ENCODE measurements at places on chromosomes 13 and 19.

DNA sequence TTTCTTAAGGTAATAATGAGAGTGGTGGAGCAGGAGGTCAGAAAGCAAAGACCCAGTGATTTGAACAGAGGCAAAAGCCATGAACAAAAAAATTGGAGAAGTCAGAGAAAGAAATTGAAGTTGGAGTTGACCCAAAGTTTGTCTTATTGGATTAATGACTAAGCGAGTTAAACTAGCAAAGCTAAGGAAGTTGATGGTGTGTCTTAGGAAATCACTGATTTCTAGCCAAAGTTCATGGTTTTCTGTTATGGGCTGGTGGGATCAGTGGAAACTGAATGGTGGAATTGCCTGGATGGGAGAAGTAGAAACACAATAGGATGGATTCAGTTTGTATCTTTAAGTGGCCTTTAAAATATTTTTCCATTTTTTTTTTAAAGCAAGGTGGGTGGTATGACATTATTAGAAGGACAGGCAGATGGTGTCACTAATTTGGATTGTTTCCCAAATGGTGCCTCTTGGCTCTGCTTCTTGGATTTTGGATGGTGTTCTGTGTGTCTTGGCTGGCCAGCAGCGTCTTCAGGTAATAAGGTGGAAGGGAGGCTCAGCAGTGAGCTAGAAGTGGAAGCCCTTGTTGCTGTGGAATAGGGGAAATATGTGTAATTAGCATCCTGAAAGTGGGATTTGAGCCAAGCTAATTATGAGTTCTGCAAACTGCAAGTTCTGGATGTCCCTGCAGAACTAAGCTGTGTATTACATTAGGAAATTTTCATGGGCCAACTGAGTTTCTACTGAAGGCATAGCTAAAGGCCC lies 302.9 kb downstream of the LMO7 start:
- no peak for DNase-seq

- no peak for DNase-seq
These were observed 37.5 kb upstream of the TM9SF2 start for GRCh38 chr13:99463646-99464397.

DNA sequence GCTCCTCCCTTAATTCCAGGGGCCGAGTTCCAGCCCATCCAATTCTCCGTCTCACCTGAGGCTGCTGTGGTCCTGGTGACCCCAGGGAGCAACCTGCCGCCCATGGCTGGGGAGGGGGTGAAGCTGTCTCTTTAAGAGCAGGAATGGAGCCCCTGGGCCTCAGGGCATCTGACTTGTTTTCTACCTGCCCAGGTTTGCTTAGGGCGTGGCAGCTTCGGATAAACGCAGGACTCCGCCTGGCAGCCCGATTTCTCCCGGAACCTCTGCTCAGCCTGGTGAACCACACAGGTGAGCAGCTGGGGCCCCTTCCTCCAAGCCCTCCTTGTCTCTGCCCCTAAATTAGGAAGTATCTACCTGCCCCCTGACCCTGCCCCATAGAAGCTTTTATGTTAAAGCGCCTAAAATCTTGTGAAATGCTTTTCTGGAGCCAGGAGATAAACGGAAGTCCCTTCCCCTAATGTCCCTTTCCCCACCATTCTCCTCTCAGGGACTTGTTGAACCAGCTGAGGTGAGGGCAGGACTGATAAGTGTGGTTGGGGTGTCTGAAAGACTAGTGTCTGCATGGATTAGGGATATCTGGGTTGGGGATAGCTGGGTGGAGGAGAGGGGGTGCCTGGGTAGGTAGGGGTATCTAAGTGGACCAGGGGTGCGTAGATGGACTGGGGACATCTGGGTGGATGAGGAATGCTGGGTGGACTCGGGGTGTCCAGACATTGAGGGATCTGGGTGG lies 614 bp downstream of the FXYD3 start:
- no peak for DNase-seq

DNA sequence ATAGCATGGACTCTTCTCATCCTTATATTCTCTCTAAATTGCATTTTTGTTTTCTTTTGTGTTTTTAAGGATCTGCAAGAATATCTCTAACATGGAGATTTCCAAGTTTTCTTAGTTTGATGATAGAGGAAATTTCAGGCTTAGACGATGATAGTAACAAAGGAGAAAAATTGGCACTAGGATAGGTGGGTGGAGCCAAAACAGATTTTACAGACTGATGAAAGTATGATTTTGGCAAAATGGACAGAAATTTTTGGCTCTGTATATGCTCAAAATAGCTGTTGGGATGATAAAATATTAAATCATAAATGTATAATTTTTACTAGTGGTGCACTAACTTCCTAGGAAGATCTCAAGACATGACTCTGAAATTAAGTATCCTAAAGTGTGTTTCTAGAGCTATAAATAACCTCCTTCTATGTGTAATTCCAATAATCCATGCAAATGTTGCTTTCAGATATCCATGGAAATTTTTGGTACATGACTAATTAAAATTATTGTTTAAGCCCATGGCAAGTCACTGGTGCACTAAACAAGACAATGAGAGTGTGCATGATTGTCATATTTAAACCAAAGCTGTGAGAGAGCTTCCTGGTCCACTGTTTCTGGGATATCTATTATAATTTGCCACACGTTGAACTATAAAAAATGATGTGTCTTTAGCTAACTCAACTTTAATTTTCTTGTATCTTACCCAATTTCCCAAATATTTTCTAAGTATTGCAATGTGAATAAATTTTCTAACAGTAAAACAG lies 55.8 kb upstream of the NBEA start:
- no peak for DNase-seq

- DNase-seq: no peak
These were observed 551.6 kb downstream of the MYO16 start for GRCh38 chr13:109180905-109181425.

GRCh38 chr19:4058693-4059452 lies 7.8 kb downstream of the ZBTB7A start:
- DNase-seq: no peak

- no peak for DNase-seq
These were observed 29.6 kb downstream of the GJA3 start for GRCh38 chr13:20131057-20131832.

- no peak for DNase-seq
These were observed 64.8 kb upstream of the ZNF85 start for GRCh38 chr19:20858218-20858617.

DNA sequence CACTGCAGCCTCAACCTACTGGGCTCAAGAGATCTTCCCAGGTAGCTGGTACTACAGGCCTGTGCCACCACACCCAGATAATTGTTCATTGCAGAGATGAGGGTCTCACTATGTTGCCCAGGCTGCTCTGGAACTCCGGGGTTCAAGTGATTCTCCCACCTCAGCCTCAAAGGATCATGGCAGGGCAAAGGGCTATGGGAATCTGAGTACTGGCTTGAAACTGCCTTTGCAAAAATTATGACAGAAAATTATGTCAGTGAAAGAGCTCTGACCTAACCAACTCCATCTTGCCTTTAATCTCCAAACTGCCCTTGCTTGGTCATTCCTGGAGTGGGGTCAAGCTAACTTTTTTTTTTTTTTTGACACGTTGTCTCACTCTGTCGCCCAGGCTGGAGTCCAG lies 1.3 kb upstream of the DNASE2 start:
- no peak for DNase-seq

DNA sequence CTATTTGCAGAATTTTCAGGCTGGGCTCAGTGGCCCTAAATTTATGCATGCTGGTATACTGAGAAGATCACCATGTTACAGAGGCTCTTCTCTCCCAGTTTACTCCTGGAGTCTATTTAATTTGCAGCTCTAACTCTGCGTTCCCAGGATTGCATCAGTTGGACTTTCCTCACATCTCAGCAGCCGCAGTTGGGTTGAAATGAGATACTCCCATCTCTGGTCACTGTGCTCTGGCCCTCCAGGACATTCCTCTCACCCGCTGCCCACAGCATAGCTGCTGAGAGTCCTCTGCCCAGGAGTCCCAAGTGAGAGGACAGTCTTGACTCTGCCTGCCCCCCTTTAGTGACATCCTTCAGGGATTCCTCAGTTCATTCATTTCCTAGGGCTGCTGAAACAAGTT lies 150.9 kb downstream of the LACC1 start:
- no peak for DNase-seq

DNA sequence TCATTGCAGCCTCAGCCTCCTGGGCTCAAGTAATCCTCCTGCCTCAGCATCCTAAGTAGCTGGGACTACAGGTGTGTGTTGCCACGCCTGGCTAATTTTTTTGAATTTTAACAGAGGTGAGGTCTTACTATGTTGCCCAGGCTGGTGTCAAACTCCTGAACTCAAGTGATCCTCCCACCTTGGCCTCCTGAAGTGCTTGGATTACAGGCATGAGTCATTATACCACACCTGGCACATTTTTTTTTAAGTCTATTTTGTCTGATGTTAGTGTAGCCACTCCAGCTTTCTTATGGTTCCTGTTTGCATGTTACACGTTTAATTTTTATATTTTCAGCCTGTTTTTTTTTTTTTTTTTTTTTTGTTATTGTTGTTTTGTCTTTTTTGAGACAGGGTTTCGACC lies 24.8 kb downstream of the KDM4B start:
- no peak for DNase-seq

DNA sequence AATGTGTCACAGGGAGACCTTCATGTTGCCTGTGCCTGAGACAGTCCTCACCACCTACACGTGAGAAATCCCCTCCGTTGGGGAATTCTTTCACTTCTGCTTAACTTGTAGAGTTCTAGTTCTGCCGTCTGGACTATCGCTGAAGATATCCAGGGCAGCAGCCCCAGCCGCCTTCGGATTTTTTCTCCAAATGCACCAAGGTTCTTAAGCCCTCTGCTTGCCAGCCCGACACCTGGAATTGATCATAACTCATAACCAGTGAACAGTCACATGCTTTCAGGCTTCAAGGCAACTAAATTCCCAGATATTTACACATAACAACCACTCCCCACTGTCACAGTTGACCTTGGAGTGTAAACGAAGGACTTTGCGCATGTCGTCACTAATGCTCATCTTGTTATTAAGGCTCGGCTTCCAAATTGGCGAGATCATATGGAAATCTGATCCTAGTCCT lies 114.4 kb downstream of the RAB20 start:
- DNase-seq: no peak

GRCh38 chr13:43304945-43305344 lies 281.6 kb downstream of the DNAJC15 start:
- no peak for DNase-seq

DNA sequence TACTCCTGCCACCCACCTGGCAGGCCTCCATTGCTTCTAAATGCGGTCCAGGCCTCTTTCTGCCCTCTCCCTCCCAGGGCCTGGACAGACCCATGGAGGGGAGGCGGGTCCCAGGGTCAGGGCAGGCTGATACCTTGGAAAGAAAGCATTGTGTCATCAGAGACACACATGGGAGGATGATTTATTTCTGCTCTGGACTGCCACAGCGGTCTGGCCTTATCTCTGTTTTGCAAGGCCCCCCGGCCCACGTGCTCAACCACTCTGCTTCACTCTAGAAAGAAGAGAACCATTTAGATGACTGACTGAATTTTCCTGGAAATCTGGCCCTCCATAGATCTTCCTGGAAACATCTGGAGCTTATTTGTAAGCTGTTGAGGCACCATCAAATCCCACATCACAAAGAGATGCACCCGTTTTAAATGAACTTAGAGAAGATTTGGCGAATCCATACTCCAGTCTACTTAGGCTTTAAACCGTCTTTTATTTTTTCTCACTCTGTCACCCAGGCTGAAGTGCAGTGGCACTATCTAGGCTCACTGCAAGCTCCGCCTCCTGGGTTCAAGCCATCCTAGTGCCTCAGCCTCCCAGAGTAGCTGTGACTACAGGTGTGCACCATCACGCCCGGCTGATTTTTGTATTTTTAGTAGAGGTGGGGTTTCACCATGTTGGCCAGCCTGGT lies 48.3 kb upstream of the URI1 start:
- no peak for DNase-seq

DNA sequence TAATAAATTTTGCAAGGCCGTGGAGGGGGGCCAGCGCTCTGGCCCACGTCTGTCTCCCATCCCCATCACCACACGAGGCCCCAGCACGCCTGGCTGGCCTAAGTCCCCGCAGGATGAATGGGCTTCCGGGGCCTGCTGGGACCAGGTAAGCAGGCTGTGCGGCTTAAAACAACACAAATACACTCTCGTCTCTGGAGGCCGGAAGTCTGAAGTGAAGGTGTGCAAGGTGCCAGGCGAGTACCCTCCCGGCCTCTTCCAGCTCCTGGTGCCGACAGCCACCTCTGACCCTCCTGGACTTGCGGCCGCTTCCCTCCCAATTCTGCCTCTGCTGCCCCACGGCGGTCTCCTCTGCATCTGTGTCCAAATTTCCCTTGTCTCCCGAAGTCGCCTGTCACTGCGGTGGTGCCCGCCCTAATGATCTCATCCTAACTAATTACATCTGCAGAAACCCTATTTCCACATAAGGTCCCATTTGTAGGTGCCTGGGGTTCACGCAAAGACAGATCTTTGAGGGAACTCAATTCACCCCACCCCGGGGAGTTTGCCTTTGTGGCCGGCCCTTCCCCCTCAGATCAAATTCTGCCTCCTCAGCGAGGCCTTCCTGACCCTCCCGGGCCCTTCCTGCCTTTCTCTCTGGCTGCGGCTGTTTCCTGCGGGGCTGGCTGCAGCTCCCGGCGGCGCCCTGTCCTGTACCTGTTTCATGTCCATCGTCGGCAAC lies 8.1 kb upstream of the PTBP1 start:
- DNase-seq: no peak

- DNase-seq: no peak
These were observed 212.7 kb downstream of the DIAPH3 start for GRCh38 chr13:59951011-59951410.

DNA sequence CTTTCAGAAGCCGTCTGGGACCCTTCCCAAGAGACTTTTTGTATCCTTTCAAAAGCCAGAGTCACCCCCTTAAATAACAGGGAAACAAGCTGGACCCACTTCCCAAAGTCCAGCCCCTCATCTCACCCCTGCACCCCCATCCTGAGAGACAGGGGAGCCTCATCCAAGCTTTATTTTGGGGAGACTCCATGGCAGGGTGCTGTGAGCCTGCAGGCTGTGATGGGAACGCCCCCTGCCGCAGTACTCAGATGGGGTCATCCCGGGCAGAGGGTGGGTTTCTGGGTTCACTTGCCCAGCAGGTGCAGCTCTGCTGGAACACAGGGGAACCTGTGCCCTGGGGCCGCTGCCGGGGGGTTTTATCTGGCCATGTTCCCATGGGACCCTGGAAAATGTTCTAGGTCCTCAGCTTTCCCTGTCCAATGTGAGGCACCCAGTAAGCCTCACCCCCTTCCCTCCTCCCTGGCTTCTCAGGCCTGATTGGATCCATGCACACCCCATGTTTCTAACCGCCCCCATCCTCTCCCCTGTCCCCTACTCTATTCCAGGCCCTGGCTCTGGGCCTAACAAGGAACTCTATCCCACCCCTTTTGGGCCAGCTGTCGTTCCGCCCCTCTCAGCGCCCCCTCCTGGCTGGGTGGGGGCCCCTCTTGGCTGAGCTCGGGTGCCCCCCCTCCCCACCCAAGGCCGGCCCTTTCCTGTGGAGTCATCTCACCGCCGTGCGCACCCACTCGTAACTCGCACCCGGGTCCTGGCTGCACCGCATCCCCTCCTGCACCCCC lies 1.0 kb downstream of the HIF3A start:
- DNase-seq: no peak

GRCh38 chr19:38964738-38965137 lies 10.8 kb downstream of the FBXO17 start:
- no peak for DNase-seq
